EH (cell line): ENCODE measurements at places on chromosomes 7 and 10.

DNA sequence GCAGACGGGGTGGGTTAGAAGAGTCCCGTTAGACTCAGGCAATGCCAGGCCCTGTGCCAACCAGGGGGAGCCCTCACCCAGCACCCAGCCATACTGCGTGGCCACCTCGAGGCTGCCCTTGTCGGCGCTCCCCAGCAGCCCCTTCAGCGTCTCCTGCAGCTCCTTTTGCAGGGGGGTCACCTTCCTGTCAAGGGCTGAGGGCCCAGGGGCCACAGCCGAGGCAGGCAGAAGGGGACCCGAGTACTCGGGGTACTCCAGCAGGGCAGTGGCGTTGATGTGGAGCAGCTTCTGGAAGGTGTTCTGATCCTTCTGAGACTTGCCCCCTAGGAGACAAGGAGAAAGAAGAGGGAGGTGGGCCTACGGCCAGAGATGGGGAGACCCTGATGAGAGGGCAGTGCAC lies 9.7 kb downstream of the TBRG4 start:
- no peak for DNase-seq

GRCh38 chr10:22825841-22826240 lies 102.0 kb upstream of the ARMC3 start:
- no peak for DNase-seq

DNA sequence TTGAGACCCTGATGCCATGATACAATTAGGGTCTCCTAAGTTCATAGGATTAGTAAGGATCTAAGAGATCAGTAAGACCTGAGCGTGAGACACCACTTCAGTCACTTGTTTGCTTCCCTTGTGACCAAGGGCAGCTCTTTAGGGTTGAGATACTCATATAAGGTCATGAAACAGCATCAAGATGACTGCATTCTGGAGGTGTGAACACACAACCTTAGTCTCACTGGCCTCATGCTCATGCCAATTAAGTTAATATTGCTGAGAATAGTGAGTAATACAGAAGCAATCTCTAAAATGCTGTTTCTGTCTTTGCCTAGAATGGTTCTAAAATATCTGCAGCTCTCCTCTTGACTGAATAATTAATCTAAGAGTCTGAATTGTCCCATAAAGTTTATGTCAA lies 39.6 kb upstream of the KLHL7 start:
- DNase-seq: peak; percentile 89

DNA sequence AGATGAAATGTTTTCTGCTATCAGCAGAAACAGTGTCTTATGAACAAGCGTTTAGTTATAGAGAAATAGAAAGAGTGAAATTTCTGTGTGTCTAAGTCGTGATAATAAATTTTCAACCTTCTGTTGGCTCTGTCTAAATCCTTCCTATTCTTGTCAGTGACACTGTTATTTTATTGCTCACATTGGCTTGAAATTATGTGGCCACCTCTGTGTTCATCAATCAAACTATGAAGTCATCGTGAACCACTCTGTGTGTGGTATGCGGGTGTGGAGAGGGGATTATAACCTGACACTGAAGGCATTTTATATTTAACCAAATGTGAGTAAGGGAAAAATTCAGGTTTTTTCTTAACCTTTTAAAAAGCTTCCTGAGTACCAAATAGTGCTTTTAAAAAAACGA lies 12.3 kb downstream of the AOAH start:
- no peak for DNase-seq

DNA sequence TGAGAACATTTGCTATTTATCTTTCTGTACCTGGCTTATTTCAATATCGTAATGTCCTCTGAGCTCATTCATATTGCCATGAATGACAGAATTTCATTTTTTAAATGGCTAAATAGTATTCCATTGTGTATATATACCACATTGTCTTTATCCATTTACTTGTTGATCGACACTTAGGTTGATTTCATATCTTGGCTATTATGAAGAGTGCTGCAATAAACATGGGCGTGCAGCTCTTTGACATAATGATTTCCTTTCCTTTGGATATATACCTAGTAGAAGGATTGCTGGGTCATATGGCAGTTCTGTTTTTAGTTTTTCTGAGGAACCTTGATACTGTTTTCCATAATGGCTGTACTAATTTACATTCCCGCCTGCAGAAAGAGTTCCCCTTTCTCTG lies 30.2 kb downstream of the NEURL1 start:
- no peak for DNase-seq

GRCh38 chr7:44180631-44181030 lies 8.6 kb downstream of the GCK start:
- no peak for DNase-seq

GRCh38 chr7:27784399-27785053 lies 44.6 kb downstream of the TAX1BP1 start:
- peak; percentile 67 for DNase-seq

- peak; percentile 80 for DNase-seq
Observed at GRCh38 chr10:3071405-3072198, 4.3 kb downstream of the PFKP start.

DNA sequence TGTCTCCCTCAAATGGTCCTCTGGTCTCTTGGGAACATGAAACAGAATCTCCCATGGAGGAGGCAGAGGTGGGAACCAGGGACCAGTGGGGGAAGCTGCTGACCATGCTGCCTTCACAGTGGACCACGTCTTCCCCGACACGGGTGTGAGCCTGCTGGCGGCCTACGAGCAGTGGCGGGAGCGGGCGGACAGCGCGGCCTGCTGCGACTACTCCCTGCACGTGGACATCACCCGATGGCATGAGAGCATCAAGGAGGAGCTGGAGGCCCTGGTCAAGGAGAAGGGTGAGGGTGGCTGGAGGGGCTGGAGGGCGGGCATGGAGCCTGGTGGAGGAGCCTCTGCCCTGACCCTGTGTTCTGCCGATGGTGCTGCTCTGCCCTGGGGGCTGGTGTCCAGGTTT lies 8.0 kb downstream of the DPYSL4 start:
- no peak for DNase-seq

DNA sequence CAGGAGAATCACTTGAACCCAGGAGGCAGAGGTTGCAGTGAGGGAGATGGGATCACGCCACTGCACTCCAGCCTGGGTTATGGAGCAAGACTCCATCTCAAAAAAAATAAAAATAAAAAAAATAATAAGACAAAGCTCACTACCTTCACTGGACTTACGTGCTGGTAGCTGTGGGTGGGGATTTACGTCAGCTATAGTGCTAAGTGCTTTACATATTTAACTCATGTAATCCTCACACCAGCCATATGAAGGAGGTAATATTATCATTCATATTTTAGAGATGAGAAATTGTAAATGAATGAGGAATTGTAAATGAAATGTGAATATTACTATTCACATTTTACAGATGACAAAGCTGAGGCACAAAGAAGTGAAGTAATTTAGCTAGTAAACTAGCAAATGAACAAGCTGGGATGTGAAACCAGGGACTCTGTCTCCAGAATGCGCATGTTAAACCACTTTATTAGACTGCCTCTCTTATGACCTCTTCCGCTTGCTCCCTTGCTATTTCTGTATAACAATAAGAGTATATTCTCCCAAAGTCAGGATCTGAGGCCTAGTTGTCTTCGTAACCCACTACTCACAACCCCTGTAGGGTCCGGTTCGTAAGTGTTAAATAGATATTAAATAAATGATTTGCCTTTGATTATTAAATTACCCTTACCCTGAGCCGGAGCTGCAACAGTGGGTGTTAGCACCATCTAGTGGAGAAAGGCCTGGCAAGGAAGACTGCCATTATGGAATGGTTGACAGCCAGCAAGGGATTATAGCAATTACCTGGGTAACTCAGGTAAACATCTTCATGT lies 70.2 kb downstream of the HTR7 start:
- DNase-seq: peak; percentile 41

DNA sequence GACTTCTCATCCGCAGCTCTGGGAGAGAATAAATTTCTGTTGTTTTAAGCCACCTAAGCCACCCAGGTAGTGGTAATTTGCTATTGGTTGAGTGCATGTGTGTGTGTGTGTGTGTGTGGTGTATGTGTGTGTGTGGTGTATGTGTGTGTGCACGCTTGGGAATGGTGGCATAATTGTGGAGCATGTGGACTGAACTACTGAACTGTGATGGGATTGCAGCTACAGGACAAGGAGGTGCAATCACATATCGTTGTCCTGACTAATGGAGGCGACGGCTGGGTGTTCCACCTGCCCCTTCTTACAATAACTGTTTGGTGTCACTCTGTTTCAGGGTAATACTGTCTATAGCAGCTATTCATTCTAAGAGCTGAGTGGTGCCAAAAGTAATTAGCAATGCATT lies 448.7 kb upstream of the PFKP start:
- no peak for DNase-seq

DNA sequence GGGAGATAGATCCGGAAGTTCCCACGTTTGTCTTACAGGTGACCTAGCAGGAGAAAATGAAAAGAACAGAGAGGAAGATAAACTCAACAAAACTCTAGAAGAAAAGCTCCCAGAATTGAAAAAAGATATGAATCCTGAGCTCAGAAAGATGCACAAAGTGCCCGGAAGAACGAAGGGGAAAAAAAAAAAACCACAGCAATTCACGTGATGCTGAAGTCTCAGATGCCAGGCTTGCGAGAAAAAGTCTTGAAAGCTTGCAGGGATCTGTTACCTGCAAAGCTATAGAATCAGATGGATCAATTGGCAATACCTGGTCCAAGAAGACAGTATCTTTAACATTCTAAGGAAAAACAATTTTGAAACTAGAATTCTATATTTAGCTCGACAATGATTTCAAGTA lies 33.5 kb downstream of the CARD11 start:
- DNase-seq: no peak

DNA sequence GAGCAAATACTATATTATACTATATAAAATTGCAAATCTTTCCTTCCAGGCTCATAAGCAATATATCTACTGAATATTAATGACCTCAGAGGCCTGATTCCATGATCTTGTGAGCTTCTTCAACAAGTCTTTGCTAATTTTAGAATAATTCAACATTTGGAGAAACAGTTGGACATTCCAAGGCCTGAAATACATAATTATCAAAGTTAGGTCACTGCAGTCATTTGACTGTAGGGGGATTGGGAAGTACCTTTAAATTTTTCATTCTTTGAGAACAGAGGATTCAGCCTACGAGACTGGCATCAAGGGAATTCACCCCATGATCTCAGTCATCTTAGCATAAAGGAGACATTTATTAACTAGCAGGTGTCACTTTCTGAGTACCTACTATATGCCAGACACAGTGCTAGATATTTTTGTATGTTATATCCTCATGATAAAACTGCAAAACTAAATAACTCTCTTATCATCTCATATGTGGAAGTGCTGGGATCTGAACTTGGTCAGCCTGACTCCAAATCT lies 85.4 kb downstream of the DOCK4 start:
- no peak for DNase-seq

GRCh38 chr10:78470267-78471103 lies 436.8 kb downstream of the RPS24 start:
- DNase-seq: peak; percentile 11

DNA sequence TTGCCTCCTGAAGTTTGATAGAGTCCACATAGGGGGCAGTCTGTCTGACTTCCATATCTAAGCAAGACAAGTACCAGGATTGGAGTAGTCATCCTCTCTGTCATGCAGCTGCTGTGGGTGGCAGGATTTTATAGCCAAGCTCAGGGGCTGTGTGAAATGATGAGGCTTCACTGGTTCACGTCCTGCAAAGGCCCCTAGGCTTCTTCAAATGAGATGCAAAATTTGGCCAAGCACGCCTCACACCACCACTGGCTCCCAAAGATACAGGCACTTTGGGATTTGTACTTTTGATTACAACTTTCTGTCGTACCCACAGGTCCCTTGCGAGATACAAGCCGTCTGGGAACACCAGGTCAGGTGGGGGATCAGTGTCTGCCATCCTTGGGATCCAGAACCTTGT lies 67.1 kb downstream of the WDFY4 start:
- no peak for DNase-seq

DNA sequence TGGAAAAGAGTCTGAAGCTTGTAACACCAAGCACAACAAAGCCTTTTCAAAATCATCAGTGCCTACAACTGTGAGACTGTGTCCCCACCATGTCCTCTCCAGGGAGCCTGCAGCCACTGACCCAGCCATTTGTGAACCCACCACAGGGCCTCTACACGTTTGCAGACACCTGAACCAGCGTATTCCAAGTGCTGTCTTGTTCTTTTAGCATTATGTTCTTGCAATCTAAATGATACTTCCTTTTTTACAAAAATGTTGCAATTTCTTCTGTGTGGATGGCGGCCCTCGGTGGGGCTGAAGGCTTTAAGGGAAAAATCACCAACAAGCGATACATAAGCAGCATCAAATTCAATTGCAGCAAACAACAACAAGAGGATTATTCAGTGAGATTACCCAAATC lies 403.2 kb upstream of the MGMT start:
- DNase-seq: no peak

DNA sequence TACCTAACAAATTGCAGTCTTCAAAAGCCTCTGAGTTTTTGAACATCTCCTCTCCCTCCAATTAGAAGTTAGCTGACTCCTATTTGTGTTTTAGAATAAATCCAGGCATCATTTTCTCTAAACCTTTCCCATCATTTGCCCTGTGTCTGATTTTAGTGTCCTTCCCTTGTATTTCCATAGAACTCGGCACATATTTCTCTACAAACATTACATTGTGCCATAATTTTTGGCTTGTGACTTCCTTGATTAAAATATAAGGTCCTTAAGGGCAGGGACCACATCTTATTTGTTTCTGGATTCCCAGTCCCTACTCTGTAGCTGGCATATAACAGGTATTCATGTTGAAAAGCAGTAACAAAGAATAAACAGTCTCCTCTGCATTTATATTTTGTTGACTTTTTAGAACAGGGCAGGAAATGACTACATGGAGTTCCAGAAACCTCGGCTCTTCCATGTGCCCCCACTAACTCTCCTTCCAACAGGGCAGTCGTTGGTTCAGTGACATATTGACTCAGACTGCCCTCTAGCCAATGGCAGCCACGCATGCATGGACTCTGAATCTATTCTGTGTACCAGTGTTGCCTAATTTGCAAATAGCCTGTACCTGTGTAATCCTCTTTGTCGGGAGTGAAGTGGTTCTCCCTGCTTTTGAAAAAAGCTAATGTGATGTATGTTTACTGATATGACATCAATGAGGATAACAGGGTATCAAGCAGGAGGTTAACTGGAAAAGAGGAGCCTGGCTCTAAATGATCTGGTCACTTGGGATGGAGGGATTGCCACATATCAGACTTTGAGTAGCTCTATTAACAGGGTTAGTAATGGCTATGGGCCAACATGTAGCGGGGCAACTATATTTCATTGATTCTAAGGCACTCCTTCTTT lies 19.8 kb upstream of the CPN1 start:
- peak; percentile 21 for DNase-seq

DNA sequence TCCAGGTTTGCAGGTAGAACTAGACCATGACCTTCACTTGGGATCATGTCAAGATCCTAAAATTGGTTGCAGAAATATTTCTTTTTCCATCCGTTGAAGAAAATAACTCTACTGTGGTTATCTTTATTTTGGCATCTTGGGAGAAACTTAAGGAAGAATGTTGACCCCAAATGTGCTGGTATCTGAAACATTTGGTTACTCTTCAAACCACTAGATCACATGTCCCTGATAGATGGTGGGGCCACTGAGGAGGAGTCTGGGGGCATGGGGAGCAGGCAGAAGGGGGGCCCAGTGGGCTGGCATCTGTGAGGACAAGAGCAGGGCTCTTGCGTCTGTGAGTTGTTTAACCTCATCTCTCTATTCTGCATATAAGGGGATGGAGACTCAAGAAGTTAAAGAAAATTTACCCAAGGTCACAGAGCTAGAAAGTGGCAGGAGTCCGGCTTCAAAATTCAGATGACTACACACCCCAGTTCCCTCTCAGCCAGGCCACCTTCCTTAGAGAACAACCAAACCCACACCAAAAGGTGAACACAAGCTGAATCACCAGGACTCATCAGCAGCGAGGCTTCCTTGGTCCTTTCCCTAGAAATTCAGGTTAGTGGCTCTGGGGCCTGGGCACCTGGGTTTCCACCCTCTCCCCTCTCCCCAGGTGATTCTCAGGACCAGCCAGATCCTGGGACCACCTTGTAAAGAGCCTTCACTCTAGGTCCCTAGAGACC lies 40.6 kb upstream of the SRGN start:
- DNase-seq: peak; percentile 25
